ENCODE measurements at places on chromosomes 3 and 15. TPM values are rescaled to one million over a fixed set of nuclear protein-coding genes. Genes with fewer than 3 reads are reported as not detected.

DNA sequence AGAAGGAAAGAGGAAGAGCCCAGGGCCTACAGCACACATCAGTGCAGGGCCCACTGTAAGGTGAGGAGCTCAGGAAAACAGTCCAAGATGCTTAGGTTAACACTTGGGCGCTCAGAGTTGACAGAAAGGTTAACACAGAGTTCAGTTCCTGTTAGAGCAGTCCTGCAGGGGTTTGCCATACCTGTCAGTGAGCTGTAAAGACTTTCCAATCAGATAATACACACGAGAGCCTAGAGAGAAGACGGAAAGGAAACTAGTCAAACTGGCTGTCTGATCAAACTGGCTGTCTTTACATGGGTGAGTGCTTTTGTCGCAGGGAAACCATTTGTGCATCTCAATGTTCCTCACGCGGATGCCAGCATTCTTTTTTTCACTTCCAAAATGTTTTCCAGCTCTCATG, 61.4 kb upstream of the ARHGEF26 start:
- no peak for DNase-seq

DNA sequence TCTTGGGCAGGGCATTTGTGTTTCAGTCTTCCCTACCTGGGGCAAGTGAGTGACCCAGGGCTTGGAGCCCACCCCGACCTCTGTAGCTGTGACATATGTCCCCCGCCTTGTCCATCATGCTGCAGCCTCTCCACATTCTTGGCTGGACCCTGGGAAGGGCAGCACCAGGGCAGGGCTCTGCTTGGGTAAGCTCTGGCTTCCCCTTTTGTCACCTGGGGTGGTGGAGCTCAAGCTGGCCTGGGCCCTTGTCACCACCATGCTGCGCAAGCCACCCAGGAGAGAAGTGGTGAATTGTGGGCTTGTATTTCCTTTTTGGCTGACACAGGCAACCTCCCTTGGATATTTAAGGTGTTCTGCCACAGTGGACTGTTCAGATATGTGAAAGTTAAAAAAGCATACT, 29.3 kb downstream of the SPSB4 start:
- no peak for DNase-seq

RTP3 gene
- not detected for polyA plus RNA-seq

DNA sequence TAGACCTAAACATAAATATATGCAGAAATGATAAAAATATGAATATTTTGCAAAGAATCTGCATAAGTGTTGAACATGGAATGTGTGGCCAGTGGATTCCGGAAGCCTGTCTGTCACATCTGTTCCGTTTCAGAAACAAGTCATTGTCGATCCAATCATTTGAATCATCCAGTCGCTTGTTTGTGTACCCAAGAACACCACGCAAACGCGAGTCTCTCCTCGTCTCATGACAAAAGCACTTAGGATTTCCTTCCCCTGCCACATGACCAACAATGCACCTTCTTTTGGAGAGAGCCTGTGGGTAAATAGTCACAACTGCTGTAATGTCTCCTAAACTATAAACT, 80.2 kb downstream of the FMN1 start:
- no peak for DNase-seq

- no peak for DNase-seq
Measured at GRCh38 chr15:27563765-27564370, 535.2 kb downstream of the OCA2 start.

DNA sequence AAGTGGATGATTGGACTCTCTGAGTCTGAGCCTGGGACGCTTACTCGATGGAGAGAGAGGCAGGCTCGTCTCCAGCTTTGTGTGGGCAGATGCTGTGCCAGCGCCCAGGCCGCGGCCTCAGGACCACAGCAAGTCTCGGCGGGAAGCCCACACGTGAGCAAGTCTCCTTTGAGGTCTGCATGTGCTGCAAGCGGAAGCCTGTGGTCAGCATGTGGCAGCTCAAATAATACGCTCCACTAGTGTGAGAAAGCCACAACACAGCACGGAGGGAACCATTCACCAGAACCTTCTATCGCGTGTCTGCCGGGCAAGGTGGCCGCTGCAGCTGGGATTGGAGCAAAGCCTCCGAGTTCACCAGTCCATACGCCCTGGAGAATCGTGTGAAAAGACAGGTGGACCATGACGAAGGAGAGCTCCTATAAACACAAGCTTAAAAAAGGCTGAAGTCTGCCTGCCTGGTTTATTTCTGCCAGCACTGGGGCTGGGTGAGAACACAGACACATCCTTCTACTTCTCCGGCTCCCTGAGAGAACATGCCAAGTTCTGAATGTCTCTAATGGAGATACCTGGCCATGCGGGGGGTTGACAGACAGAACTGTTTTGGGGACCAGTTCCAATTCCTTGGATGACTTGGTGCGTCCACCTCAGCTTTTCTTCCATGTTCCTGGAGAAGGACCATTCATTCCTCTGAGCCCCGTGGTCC, 82.0 kb upstream of the LRIG1 start:
- no peak for DNase-seq

GHSR gene
- not detected for polyA plus RNA-seq

- DNase-seq = no peak
Measured at GRCh38 chr3:11995120-11995519, 9.1 kb upstream of the SYN2 start.

TBC1D5 gene
- polyA plus RNA-seq = 71.8 TPM

PRRT3 gene
- 1.0 TPM for polyA plus RNA-seq

DNA sequence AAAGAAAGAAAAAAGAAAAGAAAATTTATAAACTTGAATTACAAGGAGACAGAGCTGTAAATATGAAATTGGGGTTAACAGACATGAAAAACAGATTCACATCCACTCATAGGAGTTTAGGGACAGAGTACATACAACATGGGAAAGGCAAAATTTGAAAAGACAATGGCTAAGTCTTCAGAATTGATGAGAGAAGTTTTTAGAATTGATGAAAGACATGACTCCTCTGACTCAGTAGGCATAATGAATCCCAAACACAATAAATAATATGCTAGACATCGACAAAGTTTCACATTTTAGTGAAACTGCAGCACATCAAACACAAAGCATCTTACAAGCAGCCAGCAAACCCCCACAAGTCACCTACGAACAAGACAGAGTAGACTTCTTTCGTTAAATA, 84.4 kb upstream of the MELTF start:
- no peak for DNase-seq

- no peak for DNase-seq
Measured at GRCh38 chr3:13200946-13201345, 127.7 kb upstream of the IQSEC1 start.

- DNase-seq = no peak
Measured at GRCh38 chr3:139310474-139310933, 33.3 kb upstream of the MRPS22 start.

- no peak for DNase-seq
Measured at GRCh38 chr15:66129586-66129985, 124.0 kb downstream of the MEGF11 start.

GRCh38 chr15:63891079-63891767, 57.5 kb upstream of the HERC1 start:
- peak; percentile 74 for DNase-seq

PEX5L gene
- polyA plus RNA-seq = 0.70 TPM

RYR3 gene
- 0.79 TPM for polyA plus RNA-seq

GRCh38 chr3:13132731-13133410, 59.6 kb upstream of the IQSEC1 start:
- DNase-seq = no peak

GRCh38 chr3:16905704-16906103, 20.9 kb downstream of the PLCL2 start:
- DNase-seq = no peak

DNA sequence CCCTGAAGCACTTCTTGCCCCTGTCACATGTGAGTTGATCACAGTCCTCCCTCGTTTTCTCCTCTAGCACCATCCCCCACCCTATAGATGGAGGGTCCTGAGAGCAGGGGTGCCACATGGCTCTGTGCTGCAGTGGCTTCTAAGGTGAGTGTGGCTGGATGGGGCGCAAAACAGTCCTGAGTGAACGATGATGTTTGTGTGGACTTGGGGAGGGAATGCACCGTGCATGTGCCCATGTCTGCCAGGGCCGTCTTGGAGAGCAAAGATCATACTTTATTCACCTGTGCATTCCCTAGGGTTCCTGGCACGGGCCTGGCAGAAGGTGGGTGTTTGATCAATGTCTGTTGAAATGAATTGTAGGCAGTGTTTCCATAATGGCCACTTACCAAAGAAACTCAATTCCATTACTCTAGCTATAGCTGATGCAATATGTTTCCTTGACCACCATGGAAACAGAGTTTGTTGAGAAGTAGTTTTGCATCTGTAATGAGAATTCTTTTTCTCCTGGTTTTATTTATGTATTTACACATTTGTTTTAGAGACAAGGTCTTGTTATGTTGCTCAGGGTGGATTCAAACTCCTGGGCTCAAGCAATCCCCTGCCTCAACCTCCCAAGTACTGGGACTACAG, 58.0 kb downstream of the ABTB1 start:
- no peak for DNase-seq

DNA sequence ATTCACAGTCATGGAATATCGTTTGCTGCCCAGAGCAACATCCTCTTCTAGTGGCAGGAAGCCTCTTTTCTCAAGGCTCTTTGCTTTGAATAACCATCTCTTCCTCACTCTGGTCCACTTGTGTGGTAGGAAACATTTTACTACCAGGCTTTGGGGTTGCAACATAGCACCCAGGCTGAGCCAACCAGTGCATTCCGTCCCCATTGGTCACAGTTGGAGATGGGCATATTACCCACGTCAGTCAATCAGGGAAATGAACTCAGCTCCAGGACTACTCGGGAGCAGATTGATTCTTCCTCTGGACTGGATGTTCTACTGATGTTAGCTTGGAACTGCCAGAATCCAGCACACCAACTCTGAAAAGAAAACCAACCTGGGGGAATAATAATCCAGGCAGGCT, 4.2 kb upstream of the PEX5L start:
- DNase-seq = no peak

GALNT15 gene
- polyA plus RNA-seq = 28.5 TPM

RUBCN gene
- 11.4 TPM for polyA plus RNA-seq

SEMA3G gene
- 11.9 TPM for polyA plus RNA-seq

GRCh38 chr3:169774186-169774585, 990 bp downstream of the MYNN start:
- no peak for DNase-seq

DNA sequence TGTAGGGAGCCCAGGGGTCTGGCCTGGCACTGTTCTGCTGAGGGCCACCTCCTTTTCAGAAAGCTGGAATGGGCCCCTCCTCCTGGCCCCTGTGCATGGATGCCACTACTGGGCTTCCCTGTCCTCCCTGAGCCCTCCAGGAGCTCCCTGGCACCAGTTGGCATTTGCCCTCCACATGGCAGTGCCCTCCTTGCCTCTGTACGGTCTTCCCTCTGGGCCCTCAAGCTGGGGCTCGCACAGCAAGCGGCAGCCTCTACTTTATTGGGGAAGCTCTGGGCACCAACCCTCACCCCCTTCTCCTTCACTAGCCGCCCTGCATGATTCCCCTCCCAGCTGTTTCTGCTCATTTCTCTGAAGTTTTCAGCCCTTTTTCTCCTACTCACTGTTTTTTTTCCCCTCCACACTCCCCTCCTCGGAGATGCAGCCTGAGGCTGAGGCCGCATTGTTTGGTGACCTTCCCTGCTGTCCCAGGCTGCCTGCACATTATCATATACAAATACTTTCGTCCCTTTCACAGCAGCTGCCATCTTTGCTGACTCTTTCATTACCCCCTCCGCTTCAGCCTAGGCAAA, 127.3 kb downstream of the EEFSEC start:
- DNase-seq = no peak

- no peak for DNase-seq
Measured at GRCh38 chr15:58689646-58690045, 59.9 kb downstream of the ADAM10 start.

- DNase-seq = no peak
Measured at GRCh38 chr3:196238612-196239560, 22.6 kb downstream of the SLC51A start.

CCRL2 gene
- polyA plus RNA-seq = 5.4 TPM

DNA sequence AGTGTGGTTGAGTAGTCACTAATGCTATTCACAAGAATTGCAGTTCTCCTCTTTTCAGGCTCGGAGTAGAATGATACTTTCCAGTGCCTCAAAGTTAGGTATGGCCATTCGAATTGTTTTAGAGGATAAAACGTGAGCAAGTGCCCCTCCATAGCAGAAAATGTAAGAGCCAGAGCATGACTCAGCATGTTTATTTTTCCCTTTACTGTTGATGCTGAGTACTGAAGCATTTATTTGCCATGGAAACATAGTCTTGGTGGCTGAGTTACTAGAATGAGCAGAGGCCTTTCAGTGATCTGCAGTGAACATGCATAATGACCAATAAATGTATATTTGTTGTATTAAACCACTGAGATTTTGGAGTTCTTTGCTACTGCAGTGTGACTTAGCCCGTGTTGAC, 540.6 kb downstream of the NLGN1 start:
- DNase-seq = no peak

GPR27 gene
- polyA plus RNA-seq = 9.2 TPM

DNA sequence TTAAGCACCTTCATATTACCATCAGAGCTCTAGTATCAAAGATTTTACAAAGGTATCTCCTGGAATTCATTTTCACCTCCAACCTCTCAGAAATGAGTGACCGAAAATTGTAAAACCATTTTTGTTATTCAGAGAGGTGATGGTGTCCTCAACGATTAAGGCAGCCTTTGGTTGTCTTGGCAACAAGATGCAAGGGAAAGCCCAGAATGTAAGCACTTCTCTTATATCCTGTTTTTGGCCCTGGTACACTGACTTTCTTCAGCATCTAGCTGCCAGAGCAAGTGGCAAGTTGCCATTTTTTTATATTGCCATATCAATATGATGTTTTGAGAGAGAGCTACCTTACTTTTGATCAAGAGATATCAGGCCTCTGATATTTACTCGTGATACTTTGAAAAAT, 384.9 kb upstream of the NECTIN3 start:
- DNase-seq = no peak

DNA sequence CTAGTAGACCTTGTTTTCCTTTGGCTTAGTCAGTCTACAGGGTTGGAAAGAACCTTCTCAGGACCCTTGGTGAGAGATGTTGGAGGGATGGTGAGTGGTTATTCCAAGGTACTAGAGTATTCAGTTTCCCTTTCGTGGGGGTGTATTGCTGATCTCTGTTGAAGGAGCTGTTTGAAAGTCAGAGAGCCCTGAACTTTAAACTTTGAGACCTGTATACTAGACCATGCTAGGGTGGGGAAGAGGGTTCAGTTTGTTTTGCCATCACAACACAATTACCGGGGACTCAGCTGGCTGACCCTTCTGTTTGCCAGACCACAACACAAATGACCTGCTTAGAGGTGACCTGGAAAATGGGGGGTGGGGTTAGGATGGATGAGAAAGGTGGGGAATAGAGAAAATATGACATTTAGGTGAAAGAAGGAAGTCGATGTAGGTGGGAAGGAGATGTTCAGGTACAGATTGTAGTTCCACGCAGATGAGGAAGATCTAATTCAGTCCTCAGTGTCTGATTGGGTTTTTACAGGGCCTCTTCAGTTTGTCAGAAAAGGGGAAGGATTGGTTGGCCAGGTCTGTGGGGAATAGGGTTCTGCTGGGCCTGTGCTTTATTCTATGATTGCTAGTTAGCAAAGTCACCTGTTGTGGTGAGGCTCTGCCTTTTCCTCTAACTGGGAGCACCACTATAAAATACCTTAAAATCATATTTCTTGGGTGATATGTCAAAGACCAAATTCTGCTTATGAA, 6.8 kb downstream of the UBE2E2 start:
- no peak for DNase-seq

CSTA gene
- 38.5 TPM for polyA plus RNA-seq

All from ovary (tissue), 10 donors.